Smooth muscle cell of the brain vasculature (primary cell): ENCODE measurements at places on chromosomes 12 and 14.

DNA sequence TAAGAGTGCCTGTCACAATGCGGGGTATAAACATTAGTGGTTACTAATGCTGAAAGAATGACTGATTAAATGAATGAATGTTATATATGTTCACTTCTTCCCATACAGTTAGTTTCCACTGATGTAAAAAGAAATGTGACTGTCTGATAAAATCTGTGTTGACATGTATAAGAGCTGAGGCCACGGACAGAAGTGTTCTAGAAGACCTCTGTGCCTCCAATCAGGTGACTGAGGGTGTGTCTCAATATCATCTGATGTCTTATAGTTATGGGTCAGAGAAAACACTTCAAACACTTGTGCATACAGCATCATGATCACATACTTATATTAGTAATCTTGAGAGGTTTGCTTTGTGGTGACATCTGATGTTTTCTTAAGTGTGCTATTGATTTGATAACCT is 183.4 kb downstream of the TTC7B start:
- no peak for DNase-seq

GRCh38 chr12:52342781-52343490 is 21.7 kb upstream of the KRT83 start:
- no peak for DNase-seq

GRCh38 chr12:45477526-45477925 is 252.0 kb upstream of the ARID2 start:
- DNase-seq = no peak

DNA sequence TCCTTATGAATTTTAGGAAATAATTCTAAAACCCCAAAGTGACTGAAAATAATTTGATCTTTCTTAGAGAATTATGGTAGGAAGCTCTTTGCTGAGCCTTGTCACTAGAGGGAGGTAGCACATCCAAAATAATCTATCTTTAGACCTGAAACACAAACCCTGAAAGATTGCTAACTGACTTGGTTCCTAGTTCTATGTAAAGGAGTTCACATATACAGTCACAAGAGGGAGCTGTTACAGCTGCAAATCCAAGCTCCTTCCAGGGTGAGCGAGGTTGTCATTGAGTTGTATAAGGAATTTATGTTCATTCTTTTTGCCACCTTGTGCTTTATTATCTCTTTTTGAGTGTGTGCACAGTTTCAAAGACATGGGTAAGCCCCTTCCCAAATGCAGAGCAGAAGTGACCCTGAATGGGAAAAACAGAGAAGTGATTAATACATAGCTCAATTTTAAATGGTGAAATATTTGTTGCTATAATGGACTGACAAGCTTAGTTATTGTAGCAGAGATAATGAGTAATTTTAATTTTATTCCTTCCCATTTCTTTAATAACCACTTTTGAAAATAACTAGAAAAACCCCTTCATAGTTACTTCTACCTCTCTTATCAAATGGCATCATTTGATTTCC is 387.9 kb downstream of the DAD1 start:
- peak; percentile 17 for DNase-seq

DNA sequence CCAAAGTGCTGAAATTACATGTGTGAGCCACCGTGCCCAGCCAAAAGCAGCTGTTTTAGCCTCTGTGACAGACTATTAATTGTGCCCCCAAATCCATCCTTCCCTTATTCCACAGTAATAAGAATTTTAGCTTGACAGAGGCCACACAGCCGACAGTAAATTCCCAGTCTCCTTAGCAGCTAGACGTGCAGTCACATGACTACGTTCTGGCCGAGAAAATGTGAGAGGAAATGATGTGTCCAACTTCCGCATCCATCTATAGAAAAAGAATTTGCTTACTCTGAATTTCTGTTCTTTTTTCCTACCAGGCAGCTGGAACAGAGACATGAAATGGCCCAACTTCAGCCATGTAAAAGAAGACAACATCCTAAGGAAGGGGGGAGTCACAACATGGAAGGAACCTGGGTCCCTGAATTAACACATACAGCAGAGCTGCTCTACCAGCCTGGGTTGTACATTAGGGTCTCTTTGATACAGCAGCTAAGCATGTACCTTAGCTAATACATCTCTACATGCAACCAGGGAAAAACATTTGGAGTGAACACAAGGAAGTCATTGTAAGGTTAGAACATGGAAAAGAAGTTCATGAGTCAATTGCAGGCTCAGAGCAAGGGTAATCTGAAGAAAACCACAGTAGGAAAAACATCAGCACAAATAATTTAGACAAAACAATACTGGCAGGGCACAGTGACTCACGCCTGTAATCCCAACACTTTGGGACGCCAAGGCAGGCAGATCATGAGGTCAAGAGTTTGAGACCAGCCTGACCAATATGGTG is 35.5 kb downstream of the CIT start:
- no peak for DNase-seq

- no peak for DNase-seq
Observed at GRCh38 chr14:102711207-102711606, 66.0 kb upstream of the TRAF3 start.

DNA sequence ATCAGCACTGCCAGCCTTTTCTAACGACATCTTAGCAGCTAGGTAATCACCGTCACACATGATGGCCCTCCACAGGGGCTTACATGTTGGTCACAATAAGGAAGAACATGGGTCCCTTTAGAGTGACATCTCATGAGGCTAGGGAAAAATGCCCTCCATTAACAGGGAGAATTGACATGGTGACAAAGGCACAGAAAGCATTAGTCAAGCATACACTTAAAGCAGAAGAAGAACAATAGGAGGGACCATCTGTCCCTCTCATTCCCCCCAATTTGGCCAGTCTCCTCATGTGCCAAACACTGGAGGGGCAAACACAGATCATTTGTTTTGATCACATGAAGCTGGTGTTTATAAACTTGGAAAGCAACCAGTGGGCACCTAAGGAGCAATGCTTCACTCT is 78.0 kb downstream of the GRIP1 start:
- DNase-seq = no peak

DNA sequence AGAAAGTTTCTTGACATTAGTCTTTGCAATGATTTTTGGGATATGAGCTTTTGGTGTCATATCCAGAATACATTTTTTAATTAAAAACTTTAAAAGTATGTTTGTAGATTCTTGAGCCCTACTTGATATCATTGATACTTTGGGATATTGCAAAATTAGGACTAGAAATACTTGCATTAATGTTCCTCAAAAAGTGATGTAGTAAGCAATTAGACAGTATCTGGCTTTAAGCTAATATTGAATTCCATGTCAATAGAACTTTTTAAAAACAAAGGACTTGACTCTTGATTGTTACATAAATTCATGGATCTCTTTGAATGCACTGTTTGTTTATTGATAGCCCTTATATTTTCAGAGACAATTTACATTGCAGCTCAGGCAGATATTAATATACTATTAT is 15.6 kb downstream of the PEX5 start:
- DNase-seq = no peak

DNA sequence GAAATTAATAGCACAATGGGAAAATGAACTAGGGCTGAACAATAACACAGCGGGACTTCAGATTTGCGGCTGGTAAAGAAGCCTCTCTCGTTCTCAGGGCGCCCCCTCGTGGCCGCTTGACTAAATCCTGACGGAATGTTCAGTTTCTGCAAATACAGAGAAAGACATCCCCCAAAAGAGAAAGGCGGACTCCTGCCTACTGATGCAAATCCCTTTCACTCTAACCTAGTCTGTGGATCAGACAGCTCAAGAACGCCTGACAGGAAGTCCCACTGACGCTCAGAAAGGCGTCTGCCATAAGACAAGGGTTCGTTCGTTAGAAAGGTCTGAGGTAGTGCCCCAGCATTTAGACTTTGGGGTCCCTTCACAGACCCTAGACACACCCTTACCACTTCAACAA is 2.5 kb downstream of the NUAK1 start:
- DNase-seq = peak; percentile 58

GRCh38 chr12:89665556-89665955 is 43.1 kb downstream of the ATP2B1 start:
- DNase-seq = no peak

- peak; percentile 12 for DNase-seq
Observed at GRCh38 chr12:114762490-114763110, 78.6 kb upstream of the TBX3 start.

DNA sequence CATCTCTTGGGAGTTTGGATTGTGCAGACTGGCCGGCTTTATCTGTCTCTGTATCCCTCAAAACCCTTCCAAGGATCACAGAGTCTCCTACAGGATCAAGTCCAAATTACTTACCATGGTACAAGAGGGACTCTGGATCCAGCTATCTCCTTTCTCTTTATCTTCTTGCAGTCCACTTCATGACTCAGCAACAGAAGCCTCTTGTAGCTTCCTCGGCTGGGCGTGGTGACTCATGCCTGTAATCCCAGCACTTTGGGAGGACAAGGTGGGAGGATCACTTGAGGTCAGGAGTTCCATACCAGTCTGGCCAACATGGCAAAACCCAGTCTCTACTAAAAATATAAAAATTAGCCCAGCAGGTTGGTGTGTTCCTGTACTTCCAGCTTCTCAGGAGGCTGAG is 189.7 kb downstream of the BCAT1 start:
- DNase-seq = no peak

- no peak for DNase-seq
Observed at GRCh38 chr12:70549340-70550179, 87.7 kb downstream of the PTPRB start.

GRCh38 chr12:123111498-123112165 is 39.3 kb downstream of the PITPNM2 start:
- no peak for DNase-seq

GRCh38 chr12:83408146-83408545 is 721.4 kb downstream of the TMTC2 start:
- no peak for DNase-seq

DNA sequence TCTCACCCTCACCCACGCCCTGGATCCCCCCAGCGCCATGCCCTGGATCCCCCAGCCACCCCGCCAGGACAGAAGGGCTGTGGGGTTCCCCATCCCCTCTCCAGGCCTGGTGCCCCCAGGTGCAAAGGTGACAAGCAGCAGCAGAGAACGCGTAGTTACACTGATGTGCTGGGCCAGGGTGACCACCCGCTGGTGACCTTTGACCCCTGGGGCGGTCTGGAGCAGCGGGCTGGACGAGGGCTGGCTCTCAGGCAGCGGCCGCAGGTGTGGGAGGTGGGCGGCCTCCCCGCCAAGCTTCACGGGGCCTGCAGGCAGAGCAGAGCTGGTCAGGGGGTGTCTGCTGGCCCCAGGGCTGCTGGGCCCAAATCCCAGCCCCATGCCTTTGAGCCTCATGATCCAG is 40.1 kb downstream of the RFLNA start:
- no peak for DNase-seq

DNA sequence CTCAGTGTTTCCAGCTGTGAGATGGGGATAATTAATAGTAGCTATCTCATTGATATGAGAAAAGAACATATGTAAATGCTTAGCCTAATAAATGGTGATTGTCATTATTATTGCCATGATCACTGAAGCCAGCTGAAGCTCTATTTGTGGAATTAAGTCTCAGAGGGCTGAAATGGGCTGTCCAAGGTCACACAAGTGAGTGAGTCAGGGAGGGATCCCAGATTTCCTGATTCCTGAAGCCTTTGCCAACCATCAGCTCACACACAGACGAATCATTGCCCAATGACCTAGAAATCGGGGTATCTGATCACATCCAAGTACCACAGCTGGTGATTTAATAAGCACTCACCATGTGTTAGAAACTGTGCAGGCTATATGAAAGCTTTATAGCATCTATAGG is 21.6 kb upstream of the TMEM229B start:
- DNase-seq = no peak

DNA sequence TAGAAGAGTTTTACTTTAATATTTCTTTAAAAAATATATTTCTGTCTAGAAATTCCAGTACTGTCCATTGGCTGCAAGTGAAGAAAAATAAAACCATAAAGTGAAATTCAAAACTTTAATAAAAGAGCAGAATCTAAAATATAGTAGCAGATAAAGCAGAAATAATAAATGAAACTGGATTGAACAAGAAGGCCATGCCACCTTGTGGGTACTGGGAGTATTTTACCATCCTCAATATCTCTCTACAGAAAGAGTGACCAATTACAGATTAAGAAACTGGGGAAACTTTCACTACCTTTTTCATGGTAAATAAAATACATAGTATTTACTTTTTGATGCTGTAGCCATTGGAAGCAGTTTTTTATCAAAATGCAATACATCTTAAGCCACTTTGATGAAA is 220.5 kb downstream of the BCAT1 start:
- no peak for DNase-seq

DNA sequence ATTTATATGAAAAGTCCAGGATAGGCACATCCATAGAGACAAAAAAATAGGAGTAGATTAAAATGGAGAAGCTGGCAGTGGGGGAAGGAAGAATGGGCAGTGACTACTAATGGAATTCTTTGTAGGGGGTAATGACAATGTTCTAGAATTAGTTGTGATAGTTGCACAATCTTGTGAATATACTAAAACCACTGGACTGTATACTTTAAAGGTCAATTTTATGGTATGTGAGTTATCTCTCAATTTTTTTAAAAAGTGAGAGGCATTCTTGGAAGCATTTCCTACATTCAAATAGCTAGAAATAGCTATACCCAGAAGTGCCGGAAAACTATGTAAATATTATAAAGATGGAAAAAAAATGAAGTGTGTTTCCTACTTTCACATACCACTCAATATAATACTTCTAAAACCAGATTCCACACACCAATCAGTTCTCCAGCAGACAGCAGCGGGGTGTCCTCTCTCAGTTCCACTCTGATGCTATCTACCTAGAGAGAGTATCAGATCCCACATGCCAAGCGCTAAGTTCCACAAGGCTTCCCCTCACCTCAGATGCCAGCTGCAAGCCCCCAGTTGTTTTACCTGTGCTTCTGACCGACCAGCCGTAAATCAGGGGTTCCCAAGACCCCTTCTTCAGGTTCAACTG is 41.7 kb upstream of the NID2 start:
- no peak for DNase-seq

DNA sequence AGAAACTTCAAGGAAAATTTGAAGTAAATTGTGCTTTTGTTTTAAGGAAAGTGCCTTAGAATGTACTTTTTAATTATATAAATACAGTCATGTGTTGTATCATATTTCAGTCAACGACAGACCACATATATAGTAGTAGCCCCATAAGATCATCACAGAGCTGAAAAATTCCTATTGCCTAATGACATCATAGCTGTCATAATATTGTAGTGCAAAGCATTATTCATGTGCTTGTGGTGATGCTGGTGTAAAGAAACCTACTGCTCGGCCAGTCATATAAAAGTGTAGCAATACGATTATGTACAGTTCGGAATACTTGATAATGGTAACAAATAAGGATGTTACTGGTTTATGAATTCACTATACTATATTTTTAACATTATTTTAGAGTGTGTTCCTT is 198.9 kb upstream of the SLC16A7 start:
- no peak for DNase-seq
